AG09309 (cell line): ENCODE measurements at places on chromosomes 6 and 20.

- DNase-seq, result no peak
Measured at GRCh38 chr6:39853604-39854003, 61.4 kb downstream of the DAAM2 start.

DNA sequence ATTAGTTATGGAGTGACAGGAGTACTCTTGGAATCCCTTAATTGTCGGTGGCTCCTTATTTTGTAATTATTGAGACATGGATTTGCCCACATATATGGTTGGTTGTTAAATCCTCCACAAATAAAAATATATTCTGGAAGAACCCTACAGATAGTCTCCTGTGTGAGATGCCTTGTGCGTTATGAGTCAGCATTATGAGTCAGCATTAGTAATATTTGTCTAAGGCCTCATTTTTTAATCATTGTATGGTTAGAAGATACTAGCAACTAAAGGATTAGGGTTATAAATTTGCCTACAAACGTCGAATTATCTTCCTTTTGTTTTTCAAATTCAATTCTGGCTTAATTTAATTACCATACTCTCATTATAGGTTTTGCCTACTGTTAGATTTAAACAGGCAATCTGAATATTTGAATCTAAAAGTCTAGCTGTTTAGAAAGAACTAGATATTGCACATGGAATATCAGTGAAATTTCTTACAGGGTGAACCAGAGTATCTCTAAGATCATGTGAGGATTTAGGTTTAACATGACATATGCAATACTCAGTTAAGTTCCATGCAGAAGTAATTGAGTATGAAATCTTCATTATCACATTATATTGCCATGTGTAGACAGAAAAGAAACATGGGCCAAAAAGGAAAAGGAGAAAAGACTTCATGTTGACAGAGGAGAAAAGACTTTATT lies 5.9 kb downstream of the C6orf58 start:
- DNase-seq, result no peak

DNA sequence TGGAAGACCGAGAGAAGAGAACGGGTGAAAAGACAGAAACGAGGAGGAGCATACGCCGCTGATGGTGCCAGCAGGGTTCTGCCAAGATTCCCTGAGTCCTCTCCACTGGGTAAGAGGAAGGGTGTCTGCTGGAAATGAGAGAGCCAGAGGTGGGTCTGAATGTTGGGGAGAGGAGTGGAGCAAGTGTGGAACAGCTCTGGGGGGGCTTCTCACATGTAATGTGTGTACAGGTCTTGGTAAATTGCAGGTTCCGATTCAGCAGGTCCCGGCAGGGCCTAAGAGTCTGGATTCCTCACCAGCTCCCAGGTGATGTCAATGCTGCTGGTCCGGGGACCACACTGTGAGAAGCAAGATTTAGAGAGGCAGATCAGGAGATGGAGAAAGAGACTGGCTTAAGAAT lies 1.5 kb upstream of the EBF4 start:
- DNase-seq, result no peak

DNA sequence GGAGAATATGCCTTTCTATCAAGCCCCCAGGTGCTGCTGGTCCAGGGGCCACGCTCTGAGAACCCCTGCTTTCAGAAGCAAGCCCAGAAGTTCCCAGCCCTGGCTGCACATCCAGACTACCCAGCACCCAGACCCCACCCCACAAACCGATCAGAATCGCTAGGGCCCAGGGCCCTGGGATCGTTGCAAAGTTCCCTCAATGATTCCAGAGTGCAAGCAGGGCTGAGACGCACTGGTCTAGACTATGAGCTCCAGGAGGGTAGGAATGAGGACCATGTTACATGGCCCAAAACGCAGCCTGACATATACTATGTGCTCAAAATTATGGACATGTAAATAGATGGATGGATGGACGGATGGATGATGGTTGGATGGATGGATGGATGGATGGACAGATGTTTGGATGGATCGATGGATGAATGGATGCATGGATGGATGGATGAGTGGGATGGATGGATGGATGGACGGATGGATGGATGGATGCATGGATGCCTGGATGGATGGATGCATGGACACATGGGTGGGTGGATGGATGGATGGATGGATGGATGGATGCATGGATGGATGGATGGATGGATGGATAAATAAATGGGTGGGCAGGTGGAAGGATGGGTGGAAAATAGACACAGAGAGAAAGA lies 194.1 kb downstream of the PREX1 start:
- no peak for DNase-seq

GRCh38 chr6:125528621-125529041 lies 220.8 kb upstream of the HEY2 start:
- no peak for DNase-seq

DNA sequence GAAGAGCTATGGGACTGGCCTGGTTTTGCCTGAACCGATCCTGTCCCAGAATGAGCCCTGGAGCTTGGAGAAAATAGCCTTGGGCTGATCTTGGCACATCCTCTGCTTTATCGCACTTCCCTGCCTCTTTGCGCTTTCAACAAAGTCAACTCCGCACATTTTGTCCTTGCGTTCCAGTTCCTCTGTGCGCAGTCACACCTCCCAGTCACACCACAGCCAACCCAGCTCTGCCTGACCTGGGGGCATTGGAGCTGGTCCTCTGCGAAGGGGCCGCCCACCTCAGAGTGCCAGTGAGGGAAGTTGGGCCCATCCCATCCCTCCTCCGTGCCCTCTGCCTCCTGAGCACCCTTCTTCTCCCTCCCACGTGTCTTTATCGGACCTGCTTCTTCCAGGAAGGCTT lies 16.9 kb upstream of the UQCC2 start:
- DNase-seq, result no peak

DNA sequence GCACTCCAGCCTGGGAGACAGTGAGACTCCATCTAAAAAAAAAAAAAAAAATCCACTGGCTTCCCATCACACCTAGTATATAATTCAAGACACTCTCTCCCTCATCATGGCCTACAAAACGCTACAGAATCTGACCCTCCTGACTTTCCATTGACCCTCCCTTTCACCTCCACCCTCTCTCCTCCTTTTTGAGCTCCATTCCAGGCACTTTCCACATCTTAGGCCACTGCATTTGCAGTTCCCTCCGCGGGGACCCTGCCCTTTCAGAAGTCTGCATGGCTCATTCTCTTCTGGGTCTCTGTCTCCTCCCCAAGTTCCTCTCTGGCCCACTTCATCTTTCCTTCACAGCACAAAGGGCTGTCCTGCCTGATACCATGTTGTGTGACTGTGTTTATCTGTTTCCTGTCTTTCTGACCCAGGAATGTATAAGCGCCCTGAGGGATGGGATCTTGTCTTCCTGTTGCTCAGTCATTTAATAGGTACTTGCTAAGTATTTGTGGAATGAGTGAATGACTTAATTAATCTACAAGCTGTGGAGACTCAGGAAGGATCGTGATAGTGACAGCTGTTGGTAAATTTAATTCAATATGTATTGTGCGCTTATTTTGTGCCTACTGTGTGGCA lies 35.2 kb downstream of the NCR2 start:
- no peak for DNase-seq
